SJSA1 (cell line): ENCODE measurements at places on chromosomes 16 and 17. TPM values are rescaled to one million over a fixed set of nuclear protein-coding genes. Genes with fewer than 3 reads are reported as not detected.

DNA sequence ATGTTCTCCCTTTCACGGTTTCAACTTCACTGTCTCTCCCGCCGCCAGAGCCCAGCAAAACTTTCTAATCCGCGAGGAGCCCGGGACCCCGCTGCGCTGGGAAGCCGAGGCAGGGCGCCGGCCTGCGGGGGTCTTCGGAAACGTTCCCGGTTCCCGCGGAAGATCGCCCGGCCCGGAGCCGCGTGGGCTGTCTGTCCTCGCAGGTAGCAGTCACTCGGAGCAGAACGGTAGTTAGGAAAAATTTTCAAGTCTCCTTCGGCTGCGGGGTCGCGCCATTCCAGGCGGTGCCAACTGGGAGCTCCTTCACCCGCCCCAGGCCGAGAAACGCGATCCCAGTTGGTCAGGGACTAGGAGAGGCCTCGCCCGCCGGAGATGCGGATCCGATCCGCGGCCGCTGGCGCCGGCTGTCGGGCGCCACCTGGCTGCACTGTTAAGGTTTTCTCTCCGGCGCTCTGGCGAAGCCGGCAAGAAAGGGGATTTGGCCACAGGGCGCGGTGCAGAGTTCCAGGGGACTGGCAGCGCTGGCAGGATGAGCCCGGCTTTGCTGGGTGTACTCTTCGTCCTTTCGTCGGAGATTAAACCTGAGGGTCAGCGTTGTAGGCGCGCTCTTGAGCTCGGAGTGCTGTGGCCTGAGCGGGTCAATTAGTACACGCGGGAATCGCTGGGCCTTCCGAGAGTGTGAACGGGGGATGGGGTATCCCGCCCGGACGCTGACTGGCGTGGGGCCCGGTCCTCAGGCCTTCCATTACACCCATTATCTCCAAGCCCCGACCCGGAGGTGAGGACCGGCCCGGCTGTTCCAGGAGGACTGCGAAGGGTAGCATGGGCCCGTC, 135.4 kb downstream of the KCNJ12 start:
- peak; percentile 72 for DNase-seq

GRCh38 chr17:42421507-42422338, 1.3 kb downstream of the CAVIN1 start:
- DNase-seq: peak; percentile 58

RAC3 gene
- 9.9 TPM in 2 replicates for total RNA-seq

DNA sequence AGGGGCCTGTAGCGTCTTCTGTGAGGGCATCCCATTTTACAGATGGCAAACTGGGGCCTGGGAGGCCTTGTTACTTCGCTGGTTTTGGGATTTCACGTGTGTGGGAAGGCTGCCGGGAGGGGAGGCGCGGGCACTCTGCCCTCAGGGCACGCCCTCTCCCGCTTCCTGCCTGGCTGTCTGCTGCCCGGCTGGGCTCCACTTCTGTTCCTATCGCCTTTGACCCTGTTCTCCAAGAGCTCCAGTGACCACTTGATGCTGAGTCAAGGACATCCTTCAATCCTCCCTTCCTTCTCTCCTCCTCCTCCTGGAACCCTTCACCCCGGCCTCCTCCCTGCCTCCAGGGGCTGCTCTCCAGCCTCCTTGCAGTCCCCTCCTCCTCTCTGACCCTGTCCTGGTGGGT, 16.0 kb downstream of the SPNS3 start:
- DNase-seq: no peak

DNA sequence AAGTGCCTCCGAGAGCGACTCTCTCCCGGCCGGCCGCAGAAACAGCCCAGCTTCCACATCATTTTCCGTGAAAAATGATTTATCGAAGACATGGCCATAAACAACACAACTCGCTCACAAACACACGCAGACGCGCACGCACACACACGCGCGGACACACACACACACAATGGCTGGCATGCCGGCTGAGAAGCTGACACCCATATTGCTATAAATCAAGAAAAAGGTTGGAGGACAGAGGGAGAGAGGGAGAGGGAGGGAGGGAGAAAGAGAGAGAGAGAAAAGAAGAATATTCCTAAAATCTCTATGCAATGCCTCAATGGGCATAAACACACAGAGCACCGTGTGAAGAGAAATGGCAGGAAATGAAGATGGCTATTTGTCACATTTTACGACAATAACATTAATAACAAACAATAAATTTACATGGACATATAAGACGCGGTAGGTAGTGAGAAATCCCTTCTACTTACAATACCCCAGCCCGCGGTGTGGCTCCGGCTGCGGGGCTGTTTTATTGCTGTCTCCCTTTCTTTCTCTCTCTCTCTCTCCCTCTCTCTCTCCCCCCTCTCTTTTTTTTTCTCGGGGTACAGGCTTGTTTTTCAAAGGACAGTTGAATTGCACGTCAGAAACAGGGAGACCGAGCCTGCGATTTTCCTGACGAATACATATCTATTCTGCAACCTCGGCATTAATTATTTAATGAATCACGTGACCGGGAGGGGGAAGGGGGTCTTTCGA, 9.5 kb downstream of the HOXB4 start:
- no peak for DNase-seq

DNA sequence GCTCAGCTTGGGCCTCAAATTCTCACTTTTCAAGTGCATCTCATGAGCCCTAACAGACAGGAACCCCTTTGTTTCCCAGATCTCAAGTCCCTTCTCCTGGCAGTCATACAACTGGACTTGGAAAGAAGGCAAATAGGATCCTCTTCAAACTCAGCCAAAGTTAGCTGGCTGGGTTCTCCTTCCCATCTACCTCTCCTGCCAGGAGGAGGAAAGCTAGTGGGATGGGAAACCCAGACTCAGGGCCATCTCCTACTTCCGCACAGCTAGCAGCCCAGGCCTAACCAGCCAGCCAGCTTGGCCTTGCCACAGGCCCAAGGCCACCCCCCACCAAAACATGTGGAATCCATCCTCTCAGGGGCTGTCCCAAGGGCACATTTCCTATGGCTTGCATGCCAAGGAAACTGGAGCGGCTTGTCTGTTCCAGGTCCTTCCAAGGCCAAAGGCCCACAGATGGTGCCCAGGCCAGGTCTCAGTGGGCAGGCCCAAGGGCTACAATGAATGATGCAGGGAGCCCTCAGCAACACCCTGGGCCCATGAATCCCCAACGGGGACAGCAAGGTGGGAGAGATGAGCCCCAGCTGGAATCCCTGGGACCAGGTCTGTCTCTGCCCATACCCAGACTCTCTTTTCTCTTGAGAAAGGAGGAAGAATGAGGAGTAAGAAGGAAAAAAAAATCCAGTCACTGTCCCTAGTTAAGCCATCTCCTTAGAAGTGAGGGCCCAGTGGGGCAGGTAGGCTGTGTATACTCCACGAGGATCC, 1.7 kb downstream of the SMARCD2 start:
- DNase-seq: no peak

DNA sequence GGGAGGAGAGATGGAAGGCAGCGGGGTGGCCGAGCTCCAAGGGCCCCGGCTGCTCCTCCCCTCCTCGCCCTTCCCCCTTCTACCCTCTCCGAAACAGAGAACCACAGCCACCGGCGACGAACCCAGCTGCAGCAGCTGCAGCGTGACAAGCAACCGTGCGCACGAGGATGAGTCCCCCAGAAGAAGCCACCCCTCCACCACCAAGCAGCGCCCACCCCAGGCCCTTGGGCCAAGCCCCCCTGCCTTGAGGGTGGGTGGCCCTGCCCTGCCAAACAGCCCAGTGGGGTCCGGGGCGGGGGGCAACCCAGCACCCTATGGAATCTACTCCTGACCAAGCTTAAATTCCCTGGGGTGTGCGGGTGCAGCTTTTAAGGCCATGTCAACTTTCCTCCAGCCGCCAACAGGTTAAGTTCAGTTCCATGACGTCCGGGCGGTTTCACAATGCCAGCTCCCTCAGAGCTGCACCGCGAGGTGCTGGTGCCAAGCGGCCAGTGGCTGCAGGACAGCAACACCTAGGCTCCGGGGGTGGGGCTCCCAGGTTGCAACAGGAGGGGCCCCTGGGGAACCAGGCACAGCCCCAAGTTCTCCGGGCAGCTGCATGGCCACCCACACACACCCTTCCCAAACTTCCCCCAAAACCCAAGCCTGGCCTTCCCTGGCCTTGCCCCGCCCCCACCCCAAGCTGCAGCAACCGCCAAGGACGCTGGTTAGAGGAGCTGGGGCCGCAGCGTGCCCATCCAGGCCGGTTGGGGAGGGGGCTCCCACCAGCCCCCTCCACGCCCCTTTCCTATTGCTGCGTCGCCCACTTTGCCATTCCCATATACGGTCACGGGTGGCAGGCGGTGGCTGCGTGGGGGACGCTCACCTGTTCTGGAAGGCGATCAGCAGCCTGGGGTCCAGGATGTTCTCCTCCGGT, 2.0 kb downstream of the CBX4 start:
- no peak for DNase-seq

KRTAP4-9 gene
- not detected in 2 replicates for total RNA-seq

MT1M gene
- 0.74 and 7.0 TPM in 2 replicates for total RNA-seq

CCL22 gene
- total RNA-seq: not detected in 2 replicates

DNA sequence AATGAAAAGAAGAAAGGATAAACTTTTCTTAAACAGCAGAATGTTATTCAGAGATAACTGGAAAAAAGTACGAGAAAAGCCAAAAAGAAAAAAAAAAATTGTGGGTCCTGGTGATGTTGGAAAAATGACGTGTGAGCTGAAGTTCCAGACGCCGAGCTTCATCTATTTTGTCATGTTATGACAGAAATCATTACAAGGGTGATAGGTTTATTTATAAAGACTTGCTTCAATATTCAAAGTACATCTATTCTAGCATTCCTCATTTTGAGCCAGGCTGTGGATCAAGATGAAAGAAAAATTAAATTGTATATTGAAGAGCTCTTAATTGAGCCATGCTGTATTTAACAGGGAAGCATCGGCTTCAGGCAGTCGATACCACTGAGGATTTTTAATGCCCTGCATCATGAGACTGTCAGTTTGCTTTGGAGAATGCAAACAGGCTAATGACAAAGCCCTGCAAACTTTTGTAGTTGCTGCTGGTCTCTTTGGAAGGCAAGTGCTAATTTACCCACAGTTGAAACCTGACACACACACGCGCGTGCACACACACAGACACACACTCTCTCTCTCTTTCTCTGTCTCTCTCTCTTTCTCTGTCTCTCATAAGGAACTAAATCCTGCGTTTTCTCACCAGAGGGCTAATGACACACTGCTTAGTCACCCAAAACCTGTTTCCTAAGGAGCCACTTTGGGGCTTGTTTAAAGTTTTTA, 110.7 kb downstream of the WWOX start:
- no peak for DNase-seq

- DNase-seq: peak; percentile 11
These were observed 21.4 kb downstream of the EMP2 start for GRCh38 chr16:10558746-10559641.

GRCh38 chr17:41486809-41487530, 2.7 kb downstream of the KRT36 start:
- no peak for DNase-seq

- DNase-seq: no peak
These were observed 19.9 kb downstream of the LGALS3BP start for GRCh38 chr17:78959803-78960202.

IRX3 gene
- 8.1 and 8.2 TPM in 2 replicates for total RNA-seq

DNA sequence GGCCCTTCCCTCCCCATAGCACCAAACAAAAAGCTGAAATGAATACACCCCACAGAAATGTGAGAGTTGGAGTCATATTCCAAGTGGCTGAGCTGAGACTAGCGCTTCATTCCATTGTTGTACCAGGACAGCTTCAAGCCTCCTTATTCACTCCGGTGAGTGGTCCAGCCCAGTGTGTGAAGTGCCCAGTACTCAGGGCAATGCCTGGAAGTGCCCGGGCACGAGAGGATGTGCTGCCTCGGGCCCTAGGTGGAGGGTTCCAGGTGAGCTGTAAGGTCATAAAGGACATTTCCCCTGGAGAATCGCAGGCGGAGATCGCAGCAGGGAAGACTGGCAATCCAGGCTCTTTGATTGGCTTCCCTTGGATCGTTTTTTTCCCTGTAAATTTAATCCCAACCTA, 5.4 kb upstream of the CYLD start:
- DNase-seq: no peak

CIBAR2 gene
- 0.05 TPM in 1 of 2 replicates, not detected in the other for total RNA-seq

ZNF469 gene
- total RNA-seq: 2.0 and 3.6 TPM in 2 replicates

DNA sequence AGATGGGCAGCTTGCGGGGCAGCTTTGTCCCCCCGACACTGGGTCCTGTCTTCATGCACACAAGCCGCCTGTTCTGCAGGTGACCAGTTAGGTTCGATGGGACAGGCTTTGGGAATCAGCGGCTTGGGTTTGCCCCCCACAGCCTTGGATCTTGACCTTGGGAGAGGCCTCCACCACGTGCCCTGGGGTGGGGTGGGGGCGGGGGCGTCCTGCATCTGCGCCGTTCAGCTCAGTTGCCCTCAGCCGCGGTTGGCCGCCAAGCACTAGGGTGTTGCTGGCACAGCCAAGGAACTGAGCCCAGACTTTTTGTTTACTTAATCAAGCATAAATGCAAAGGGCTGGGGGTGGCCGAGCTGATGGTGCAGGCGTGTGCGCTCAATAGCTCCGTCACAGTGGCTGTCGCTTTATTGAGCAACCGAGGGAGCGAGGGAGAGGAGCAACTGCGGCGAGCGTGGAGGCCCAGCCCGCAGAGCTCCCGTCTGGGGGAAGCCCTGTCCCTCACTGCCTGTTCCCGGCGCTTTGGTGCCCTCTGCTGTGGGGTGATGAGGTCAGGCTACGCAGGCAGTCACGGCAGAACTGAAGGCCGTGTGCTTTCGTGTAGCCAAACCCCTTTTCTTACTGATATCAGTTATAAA, 33.9 kb downstream of the JPH3 start:
- peak; percentile 75 for DNase-seq

DNA sequence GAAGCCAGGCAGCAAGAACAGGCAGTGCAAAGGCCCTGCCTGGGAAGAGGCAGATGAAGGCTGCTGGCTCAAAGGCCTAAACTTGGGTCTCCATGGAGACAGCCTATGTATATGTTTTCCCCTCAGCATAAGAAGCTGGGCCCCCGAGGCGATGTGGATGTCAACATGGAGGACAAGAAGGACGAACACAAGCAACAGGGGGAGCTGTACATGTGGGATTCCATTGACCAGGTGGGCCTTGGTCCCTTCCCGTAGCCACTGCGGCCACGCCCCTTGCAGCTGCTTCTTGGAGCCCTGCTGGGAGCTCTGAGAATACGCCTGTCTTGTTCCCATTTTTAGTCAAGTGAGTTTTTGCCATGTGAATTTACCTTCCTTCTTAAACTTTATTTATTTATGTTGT, 106.0 kb downstream of the SDR42E1 start:
- no peak for DNase-seq

VAMP2 gene
- 2.9 and 9.7 TPM in 2 replicates for total RNA-seq

GRCh38 chr17:35708149-35708548, 23.3 kb upstream of the RASL10B start:
- no peak for DNase-seq

GRCh38 chr16:89842471-89843408, 14.5 kb downstream of the SPIRE2 start:
- DNase-seq: no peak
